ENCODE measurements at places on chromosomes 1 and 21.

- DNase-seq, result no peak
These were observed 11.4 kb downstream of the PLEKHO1 start for GRCh38 chr1:150160964-150161621.

DNA sequence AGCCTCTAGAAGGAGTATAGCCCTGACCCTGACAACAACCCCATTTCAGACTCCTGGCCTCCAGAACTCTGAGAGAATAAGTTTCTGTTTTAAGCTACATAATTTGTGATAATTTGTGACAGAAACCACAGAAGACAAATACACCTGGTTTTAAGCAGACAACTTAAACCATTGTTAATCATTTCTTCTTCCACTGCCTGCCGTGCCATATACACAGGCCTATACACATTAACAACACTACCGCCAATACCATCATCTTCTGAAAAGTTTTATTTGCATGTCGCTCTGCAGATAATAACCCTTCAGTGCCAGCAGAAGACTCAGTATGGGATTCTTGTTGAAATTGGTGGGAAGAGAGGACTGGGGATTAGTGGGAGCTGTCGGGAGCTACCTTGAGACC is 39.9 kb upstream of the KRTAP19-8 start:
- no peak for DNase-seq

DNA sequence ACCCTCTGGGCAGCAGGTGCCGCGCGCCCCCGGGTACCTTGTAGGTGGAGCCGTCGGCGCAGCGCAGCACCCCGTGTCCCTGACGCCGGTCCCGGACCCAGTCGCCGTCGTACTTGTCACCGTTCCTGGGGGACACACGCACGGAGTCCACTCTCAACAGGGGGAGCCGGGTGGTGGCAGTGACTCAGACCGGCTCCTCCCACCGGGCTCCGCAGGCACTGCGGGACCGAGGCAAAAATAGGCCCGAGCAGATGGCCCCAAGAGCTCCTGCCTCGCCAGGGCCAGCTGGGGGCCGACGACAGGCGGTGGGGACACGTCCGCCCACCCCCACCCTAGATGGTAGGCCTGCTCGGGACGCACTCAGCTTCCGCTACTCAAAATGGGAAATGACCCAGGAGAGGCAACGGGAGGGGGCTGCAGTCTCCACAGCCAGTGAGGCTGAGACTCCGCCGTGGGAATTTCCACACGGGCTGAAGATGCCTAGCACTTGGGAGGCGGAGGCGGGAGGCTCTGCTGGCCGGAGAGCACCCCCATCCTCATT is 6.3 kb downstream of the MORN1 start:
- DNase-seq, result no peak

GRCh38 chr1:7943251-7943650 is 2.6 kb upstream of the TNFRSF9 start:
- no peak for DNase-seq

- no peak for DNase-seq
These were observed 8.5 kb downstream of the PDZK1IP1 start for GRCh38 chr1:47181095-47181954.

- no peak for DNase-seq
These were observed 20.4 kb upstream of the WARS2 start for GRCh38 chr1:119160866-119161265.

GRCh38 chr1:161702250-161702649 is 4.8 kb upstream of the FCRLA start:
- no peak for DNase-seq

- no peak for DNase-seq
These were observed 63.6 kb downstream of the CLIC6 start for GRCh38 chr21:34732388-34732821.

GRCh38 chr1:51303751-51304251 is 26.6 kb downstream of the TTC39A start:
- no peak for DNase-seq

DNA sequence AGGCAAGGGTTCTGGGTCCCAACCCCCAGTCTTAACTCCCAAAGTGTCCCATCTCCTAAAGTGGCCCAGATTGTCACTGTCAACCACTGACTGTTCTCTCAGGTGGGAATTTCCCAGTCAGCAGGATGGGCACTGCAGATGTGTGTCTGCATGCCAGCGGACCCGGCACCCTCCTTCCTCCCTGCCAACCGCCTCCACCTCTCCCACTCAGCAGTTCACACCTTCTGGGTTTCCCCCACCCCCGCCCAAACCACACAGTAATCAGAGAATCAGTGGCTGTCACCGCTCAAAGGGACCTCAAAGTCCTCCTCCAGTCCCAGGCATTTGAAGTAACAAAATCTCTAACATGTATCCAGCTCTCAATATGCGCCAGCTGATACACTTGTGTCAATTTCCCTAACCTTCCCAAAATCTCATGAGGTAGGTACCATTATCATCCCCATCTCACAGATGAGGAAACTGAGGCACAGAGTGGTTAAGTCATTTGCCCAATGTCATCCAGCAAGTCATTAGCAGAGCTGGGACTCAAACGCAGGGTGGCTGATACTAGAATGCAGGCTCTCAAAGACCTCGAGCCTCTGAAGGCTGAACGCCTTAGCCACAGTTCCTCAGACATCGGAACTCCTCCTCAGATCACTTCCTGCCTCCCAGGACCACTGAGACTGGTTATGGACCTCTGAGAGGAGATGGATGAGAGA is 4.8 kb downstream of the RUNX3 start:
- DNase-seq, result no peak

GRCh38 chr1:202046748-202047708 is 36.6 kb downstream of the ELF3 start:
- DNase-seq, result no peak

DNA sequence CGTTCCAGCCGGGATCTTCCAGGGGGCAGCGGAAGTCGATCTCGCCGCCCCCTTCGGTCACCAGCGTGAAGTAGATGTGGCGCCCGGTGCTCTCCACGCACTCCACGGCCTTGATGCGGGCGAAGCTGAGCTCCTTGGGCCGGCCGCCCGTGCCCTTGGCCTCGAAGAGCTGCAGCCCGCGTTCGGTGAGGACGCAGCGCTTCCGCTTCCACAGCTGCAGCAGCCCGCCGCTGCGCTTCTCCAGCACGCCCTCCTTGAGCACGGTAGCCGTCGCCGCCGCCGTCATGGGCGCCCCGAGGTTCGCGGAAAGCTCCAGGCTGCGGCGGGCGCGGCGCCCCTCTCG is 516 bp downstream of the PHLDA3 start:
- DNase-seq, result no peak

- no peak for DNase-seq
These were observed 86.1 kb upstream of the ACTRT2 start for GRCh38 chr1:2935184-2935583.

- no peak for DNase-seq
These were observed 70.5 kb downstream of the IGSF21 start for GRCh38 chr1:18178111-18178510.

DNA sequence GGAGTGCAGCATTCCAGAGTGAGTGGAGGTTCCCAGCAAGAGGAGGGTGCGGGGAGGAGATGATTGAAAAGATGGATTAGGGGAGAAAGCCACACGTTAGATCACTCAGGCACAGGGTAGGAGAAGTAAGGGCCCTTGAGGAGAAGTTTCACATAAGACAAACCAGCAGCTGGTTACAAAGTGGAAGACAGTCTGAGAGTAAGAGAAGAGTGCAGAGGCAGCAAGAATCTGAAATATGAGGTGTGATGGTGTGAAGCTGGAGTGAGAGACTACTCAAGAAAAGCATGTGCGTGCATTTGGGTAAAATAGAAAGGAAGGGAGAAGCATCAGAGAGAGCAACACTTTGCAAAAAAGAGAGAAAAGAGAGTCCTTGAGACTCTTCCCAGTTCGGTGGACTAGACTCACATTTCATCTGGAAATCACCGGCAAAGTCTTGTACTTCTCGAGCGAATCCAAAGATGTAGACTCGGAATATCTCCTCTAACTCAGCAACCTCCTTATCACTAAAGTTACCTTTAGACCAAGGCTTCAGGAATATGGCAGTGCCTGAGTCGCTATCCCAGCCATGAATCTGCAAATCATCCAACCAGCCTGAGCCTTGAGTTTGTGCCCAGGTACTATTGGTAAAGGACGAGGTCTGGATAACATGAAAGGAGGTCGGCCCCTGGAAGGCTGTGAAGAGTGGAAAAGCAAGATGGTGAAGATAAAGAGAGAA is 783 bp downstream of the CD1B start:
- DNase-seq, result no peak

DNA sequence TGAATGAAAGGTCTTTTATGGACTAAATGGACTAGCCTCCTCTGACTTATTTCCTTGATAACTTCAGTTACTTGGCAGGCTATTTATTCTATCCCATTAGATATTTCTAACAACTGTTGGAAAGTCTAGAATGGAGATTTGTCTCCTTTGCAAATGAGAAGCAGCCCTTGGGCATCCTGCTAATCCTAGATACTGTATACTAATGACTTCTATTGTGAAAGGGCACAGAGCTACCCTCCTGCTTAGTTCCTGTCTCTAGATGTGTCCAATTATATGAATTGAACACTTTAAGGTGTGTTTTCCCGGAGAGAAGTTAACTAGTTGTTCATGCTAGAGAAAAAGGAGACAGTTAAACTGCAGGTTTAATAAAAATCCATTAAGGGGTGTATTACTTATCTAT is 10.2 kb upstream of the NCMAP start:
- DNase-seq, result no peak

- no peak for DNase-seq
These were observed 168.8 kb downstream of the ZSCAN20 start for GRCh38 chr1:33641104-33641830.

- DNase-seq, result no peak
These were observed 184.9 kb downstream of the DUSP10 start for GRCh38 chr1:221557013-221557412.

GRCh38 chr1:67803380-67804279 is 29.6 kb downstream of the GNG12 start:
- DNase-seq, result no peak

GRCh38 chr1:66791621-66792610 is 9.2 kb downstream of the INSL5 start:
- DNase-seq, result no peak

DNA sequence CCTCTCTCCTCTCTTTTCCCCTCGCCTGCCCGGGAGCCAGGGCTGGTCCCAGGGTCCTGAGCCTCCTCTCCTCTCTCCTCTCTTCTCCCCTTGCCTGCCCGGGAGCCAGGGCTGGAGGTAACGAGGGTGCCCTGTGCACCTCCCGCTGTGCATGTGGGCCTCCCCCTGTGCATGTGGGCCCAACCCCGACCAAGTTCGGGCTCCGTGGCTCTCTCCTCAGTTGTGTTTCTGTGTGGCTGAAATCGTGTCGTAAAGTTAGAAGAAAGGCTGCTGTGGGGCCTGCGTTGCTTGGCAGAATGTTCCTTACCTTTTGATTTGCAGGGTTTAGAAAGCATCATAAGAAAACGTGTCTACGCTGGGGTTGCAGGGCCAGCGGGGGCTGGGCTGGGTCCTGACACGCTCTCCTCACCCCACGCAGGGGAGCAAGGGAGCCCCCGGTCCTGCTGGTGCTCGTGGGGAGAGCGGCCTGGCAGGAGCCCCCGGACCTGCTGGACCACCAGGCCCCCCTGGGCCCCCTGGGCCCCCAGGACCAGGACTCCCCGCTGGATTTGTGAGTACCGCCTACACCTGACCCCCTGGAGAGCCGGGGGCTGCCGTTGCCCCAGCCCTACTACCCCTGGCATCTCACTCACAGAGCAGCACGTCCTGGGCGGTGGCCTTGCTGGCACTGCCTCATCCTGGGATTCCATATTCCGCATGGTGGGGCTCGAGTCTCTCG is 55.6 kb downstream of the SLC19A1 start:
- DNase-seq, result no peak

DNA sequence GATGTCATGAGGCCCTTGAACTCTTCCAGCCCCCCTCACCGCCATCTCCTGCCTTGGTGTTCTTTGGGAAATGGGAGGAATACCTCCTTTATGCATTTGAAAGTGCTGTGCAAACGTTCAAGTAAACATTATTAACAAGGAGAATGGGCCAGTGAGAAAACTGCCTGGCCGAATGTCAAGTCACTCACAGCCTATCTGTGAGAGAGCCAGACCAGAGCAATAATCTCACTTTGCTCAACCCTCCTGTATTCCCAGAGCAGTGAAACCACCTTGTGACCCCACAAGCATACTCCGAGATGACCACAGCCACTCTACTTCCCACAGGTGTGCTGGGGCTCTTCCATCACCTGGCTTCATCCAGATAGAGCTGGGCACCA is 5.2 kb downstream of the TAL1 start:
- DNase-seq, result no peak

- DNase-seq, result no peak
These were observed 2.6 kb downstream of the PTAFR start for GRCh38 chr1:28173980-28174297.

GRCh38 chr1:47865881-47866535 is 131.2 kb downstream of the TRABD2B start:
- no peak for DNase-seq

- DNase-seq, result no peak
These were observed 143.9 kb downstream of the PHTF1 start for GRCh38 chr1:113615425-113615824.

GRCh38 chr1:230458509-230458908 is 32.4 kb upstream of the PGBD5 start:
- no peak for DNase-seq

DNA sequence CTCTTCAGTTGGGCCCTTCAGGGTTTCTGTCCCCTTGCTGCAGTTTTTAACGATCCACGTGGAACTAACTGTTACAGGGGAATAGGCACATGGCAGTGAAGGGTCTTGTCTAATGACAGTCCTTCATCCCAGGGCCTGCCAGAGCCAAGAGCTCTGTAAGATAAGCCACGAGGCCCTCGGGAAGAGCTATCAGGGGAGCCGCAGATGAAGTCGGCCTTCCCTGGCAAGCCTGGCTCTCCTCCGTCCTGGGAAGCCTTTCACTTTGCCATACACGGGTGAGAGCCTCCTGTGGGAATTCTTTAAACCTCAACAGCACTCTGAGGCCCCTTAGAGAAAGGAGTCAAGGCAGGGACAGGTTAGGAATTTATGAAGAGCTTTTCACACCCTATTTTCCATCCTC is 29.0 kb downstream of the ACP6 start:
- no peak for DNase-seq

All from cortex of kidney (tissue), 1 donor.